ENCODE measurements at places on chromosomes 1 and 21.

- DNase-seq = no peak
Measured at GRCh38 chr1:46187106-46187869, 10.9 kb downstream of the POMGNT1 start.

GRCh38 chr1:44312399-44313196, 42.5 kb downstream of the ERI3 start:
- DNase-seq = no peak

DNA sequence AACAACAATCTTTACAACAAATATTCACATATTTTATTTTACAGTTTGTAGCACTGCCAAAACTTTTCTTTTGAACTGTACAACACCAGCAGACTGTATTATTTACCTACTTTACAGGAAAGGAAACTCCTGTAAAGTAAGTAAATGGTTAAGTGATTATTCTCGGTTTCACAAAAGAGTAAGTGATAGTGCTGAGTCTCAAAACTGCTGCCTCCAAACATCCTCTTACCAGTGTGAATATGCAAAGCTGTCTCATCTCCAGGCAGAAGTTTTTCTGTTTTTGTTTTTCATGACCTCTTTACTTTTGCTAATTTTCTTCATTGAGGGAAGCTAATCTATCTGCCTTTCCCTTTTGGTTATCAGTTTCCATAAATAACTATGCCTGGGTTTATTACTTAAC, 286.7 kb downstream of the SRGAP2C start:
- no peak for DNase-seq

DNA sequence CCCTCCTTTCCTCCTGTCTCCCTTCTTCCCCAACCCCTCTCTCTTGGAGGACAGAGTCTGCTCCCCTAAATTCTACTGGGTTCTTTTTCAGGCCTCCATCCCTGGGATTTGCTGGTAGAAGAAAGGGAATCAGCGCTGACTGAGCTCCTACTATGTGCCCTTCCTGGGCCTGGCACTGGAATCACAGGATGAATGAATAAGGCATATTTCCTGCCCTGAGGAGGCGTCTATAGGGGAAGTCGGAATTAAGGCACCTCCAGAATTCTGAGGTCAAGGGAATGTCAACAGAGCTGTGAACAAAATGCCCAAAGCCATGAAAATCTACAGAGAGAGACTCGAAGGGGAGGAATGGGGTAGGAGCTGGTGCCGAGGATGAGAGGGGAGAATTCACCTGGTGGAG, 17.4 kb upstream of the BTG2 start:
- DNase-seq = no peak

- DNase-seq = no peak
Measured at GRCh38 chr21:26881504-26882228, 36.5 kb upstream of the ADAMTS1 start.
